ENCODE measurements at places on chromosomes 6 and 20.
A peak's percentile ranks its signal among the peaks of the same experiment; 100 is the strongest.

GRCh38 chr6:131058236-131058635 lies 4.8 kb downstream of the EPB41L2 start:
- DNase-seq = no peak

GRCh38 chr6:90121982-90122381 lies 174.7 kb downstream of the BACH2 start:
- no peak for DNase-seq

GRCh38 chr6:124970243-124970642 lies 8.0 kb downstream of the RNF217 start:
- DNase-seq = no peak

- no peak for DNase-seq
Observed at GRCh38 chr20:5770231-5770986, 20.2 kb downstream of the SHLD1 start.

- no peak for DNase-seq
Observed at GRCh38 chr20:49984426-49985153, 1.8 kb downstream of the SNAI1 start.

- no peak for DNase-seq
Observed at GRCh38 chr6:20349225-20349624, 52.5 kb upstream of the E2F3 start.

DNA sequence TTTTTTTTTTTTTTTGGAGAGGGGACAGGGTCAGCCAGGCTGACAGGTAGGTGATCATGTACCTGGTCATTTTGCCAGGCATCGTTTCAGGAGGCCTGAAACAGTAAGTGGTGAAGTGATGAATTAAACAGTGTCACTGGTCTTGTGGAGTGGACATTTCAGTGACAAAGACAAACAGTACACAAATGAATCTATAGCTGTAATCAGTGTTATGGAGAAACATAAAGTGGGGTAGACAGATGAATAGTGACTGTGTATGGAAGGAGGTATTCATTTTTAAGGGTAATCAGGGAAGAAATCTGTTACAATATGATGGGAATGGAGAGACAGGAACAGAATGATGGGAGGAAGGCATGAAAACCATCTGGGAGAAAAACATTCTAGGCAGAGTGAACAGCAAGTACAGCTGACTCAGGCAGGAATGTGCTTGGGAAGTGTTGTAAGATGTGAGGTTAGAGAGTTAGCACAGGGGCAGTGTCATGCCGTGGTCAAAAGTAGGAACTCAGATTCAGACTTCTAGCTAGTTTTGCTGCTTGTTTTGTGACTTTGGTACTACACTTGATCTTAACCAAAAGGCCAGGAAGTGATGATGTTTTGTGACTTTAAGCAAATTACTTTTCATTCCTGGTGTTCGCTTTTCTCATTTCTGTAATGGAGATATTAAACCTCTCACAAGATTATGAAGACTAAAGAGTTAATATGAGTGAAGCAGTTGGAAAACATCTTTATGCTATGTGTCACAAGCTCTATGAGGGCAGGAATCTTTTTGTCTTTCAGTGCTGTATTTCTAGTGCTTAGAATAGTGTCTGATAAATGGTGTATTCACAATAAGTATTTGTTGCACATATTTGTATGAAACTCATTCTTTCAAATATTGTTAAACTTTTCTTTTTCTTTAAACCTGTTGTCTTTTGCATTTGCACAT lies 43.4 kb downstream of the QKI start:
- no peak for DNase-seq

DNA sequence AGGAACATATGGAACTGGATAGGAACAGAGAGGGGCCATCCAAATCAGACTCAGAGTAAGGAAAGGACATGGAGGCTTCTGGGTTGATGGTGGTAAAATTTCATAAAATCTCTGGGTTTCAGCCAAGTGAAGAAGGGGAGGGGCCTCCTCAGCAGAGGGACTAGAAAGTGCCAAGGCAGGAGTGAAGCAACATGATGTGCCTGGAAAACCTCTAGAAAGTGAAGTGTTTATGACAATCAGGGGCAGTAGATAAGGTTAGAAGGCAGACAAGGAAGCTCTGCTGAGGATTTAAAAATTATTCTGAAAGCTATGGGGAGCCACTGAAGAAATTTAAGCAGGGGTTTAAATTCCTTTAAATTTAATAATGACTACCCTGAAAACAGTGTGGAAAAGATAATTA lies 126.0 kb upstream of the TENT5A start:
- DNase-seq = no peak

DNA sequence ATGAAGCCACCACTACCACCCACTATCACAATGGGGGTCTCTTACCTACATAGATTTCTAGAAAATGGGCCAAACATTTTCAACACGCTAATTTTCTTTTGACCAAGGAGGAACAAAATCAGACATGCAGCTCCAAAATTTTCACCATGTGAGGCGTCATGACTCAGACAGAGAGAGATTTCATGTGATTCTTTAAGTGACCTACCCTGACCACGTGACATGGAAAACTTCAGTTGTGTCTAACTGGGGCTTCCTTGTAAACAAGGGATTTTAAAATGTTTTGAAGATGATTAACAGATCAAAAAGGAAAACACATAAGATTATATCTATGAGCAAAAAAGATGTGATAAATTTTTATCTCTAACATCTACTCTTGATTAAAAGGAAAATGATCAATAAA lies 199.2 kb downstream of the TBXT start:
- no peak for DNase-seq

DNA sequence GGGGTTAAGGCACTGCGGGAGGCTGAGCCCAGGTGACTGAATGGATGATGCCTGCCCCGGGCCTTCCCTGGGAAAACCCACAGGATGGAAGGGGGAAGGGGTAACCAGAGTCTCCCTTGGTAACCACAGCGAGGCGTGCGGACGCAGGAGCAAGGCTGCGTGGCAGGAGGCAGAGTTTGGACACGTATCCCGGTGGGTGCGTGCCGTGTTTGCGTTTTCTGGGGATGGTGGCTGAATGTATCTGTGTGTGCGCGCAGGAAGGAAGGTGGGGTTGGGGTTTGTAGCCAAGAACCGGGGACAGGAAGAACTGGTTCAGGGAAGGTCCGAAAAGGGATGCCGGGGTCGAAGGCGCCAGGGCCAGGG lies 1.8 kb downstream of the MDGA1 start:
- DNase-seq = no peak

- no peak for DNase-seq
Observed at GRCh38 chr20:59207235-59207634, 43.6 kb downstream of the ZNF831 start.

- no peak for DNase-seq
Observed at GRCh38 chr6:878179-878578, 185.2 kb upstream of the EXOC2 start.

DNA sequence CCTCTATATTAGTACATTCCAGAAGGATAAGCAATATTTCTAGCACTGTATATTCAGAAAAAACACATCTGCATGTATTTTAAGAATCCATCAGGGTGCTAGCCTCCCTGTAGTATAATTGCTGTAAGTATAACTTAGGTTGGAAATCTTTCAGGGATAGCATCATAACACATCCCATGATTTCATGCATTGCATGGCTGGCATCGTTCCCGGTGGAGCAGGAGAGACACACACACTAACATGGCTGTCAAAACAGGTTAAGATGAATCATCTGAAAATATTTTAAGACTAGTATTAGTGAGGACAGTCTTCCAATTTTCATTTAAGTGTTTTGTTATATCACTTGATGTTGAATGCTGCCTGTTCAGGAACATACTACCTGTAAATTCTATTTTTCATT lies 32.1 kb upstream of the CENPW start:
- DNase-seq = no peak

- DNase-seq = no peak
Observed at GRCh38 chr6:148035806-148036390, 306.7 kb upstream of the SASH1 start.

DNA sequence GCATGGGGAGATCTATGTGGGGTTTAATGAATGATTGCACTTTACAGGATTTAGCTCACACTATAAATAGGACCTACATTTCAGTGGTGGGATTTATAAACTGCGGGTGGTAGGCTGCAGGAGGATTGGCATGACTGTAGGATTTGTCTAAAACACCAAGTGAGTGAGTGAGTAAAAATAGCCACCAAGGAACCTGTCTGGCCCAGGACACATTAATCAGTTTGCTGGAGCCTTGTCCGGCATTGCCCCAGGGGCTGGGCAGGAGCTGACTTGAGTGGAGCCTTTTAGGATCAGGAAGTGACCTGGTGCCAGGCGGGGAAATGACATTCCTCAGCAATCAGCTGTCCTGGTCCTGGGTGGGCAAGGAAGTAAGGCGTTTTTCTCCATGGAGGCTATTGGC lies 278.7 kb upstream of the PRND start:
- no peak for DNase-seq

DNA sequence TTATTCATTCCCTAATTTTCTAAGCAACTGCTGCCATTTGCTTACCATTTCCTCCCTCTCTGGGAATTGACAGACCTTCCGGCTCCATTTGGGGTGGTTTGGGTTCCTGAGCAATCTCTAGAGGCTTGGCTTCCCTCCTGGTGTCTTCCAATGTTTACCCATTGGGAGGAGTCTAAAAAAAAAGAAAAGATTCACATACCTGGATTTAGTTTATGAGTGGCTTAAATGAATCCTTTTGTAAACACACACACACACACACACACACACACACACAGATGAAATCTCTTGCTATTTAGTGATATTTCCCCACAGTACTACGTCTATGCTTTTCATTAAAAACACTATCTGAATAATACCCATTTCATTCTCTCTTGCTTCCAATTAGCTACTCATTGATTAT lies 48.3 kb upstream of the TRAF3IP2 start:
- no peak for DNase-seq

DNA sequence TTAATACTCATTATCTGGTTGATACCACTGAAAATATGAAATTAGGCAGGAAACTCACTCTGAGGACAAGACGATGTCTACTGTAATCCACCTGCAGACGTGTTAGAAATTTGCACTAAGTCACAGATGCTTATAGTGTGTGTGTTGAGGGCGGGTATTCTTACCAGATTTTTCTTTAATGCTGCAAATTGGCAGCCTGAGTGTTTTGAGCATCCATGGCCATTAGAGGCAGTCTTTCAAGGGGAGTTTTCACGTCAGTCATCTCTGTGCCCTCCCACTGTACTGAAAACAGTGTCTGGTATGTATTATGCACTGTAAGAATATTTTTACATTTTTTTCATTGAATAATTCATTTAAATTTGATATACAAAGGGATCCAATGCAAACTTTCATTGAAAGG lies 266.5 kb upstream of the QKI start:
- no peak for DNase-seq

DNA sequence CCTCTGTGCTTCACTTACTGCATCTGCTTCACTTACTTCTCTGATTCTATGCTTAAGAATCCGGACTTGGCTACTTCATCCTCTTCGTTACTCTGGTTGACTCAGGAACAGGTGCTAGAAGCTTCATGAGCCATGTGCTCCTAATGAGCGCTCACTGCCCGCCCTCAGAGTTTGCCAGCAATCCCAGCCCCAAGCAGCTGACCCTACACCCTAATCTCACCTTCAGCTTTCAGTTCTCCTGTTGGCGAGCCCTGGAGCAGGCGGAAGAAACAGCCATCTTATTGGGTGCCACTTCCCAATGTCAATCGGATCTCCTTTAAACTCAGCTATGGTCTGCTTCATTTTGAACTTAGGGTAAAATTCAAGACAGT lies 61.3 kb downstream of the FOXA2 start:
- no peak for DNase-seq

- DNase-seq = no peak
Observed at GRCh38 chr6:1418471-1419191, 29.3 kb downstream of the FOXF2 start.

DNA sequence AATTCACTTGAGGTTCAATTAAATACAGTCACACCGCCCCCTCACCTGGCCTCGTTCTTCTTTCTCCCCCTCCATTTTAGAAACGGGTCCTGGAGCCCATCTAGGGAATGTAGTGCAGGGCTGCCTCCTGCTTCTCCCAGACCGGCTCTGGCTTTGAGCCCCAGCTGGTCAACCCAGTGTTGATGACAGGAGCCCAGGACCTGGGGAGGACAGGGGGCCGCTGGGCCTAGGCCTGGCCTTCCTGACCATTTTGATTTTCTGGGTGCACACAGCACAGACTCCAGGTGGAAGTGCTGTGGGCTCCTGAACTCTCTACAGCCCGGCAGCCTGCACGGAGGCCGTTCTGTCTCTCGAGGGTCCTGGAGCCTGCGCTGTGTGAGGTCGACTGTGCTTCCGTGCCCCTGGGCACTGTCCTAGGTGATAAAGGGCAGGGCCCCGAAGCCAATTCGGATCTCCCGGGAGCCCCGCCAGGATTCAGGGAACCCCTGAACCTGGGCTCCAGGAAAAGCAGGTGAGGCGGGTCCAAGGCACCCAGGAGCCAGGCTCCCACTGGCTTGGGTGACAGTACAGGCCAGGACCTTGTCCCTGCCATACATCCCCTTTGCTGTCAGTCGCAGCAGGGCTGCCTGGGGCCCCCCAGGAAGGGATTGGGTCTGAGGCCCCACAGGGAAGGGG lies 23.3 kb downstream of the NPEPL1 start:
- DNase-seq = no peak

DNA sequence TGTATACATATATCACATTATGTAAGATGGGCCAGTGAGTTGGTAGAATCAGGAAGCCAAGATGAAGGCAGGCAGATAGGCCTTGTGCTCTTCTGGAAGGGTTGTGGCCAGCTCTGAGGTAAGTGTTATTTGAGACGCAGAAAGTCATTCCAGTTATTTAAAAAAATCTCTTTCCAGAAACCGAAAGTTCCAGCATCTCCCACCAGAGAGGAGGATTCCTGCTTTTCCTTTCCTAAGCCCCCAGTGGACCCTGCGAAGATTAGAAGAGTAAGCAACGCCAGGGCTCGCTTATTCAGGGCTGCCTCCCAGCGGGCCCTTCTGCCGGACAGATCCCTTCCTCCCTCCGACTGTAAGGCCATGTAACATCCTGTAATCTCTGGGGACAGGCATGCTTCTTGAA lies 20.4 kb downstream of the ARMC2 start:
- DNase-seq = no peak

- no peak for DNase-seq
Observed at GRCh38 chr6:14759976-14760672, 485.7 kb upstream of the JARID2 start.

- DNase-seq = peak; percentile 55
Observed at GRCh38 chr20:31822421-31823330, 3.5 kb downstream of the MYLK2 start.

- no peak for DNase-seq
Observed at GRCh38 chr6:103570431-103570830, 1289.3 kb downstream of the HACE1 start.

- DNase-seq = no peak
Observed at GRCh38 chr20:33169176-33169794, 1.3 kb downstream of the BPIFA2 start.

GRCh38 chr6:125924697-125925358 lies 31.7 kb upstream of the HINT3 start:
- no peak for DNase-seq

- DNase-seq = no peak
Observed at GRCh38 chr6:29183594-29183993, 12.9 kb downstream of the OR2J2 start.

GRCh38 chr20:59863058-59863457 lies 70.4 kb downstream of the SYCP2 start:
- DNase-seq = no peak
